ENCODE measurements at places on chromosomes 12 and 14. TPM values are rescaled to one million over a fixed set of nuclear protein-coding genes. Genes with fewer than 3 reads are reported as not detected.

- no peak for DNase-seq
Measured at GRCh38 chr12:122852336-122853275, 17.3 kb downstream of the HIP1R start.

- no peak for DNase-seq
Measured at GRCh38 chr14:106395456-106396050, 869.2 kb downstream of the TMEM121 start.

GRCh38 chr14:35122696-35123387 lies 490 bp downstream of the PRORP start:
- DNase-seq, result peak; percentile 6

- DNase-seq, result no peak
Measured at GRCh38 chr12:14756334-14757143, 46.7 kb downstream of the WBP11 start.

C1R gene
- 1.7 TPM for total RNA-seq
